ENCODE measurements at places on chromosomes 3 and 15.

GRCh38 chr3:33428734-33429133, 11.5 kb downstream of the UBP1 start:
- no peak for DNase-seq

DNA sequence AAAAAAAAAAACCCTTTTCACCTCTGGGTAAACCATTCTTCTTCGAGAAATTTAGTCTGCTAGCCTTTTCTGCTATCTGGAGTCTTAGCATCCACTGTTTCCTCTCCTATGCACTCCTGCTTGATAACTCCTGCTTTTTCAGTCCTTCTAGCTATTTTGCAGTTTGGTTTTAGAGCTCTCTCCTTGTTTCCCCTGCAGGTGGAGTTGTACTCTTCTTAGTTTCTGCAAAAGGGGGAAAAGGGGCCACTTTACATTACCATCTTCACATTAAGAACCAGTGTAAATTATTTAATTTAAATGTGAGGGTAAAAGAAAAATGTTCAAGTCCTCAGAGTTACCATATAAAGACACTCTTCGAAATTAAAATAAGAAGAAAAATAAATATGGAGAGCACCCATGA, 23.6 kb upstream of the MYLK start:
- DNase-seq: no peak

DNA sequence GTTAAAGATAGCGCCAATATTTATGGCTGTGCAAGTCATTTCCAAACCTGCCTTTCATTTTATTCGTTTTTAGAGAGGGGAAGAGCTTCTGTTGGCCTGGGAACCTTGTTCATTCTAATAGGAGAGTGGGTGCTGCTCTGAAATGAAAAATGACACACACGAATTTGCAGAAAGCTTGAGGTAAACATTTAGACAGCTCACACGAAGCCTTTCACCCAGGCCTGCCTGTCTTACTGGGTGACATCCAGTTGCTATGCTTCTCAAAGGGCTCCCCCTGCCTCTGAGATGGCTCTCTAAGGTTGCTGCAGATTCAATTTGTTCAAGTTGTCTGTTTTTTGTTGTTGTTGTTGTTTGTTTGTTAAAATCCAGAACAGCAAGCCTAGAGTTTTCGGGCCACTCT, 18.2 kb downstream of the PEX5L start:
- DNase-seq: no peak

DNA sequence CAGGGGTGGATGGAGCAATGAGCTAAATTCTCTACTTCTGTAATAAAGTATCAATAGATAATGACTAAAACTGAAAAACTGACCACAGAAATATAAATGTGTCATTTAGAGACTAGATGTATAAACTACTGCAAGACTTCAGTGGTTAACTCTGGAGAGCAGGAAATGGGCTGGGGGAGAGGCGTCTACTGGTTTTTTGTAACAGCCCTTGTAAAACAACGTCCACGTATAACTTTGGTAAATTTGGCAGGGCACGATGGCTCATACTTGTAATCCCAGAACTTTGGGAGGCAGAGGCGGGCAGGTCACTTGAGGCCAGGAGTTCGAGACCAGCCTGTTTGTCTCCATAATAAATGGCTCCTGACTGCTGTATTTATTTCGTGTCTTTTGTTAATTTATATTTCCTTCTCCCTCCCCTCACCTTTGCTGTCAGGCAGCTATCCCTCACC, 12.5 kb downstream of the RAB27A start:
- DNase-seq: peak; percentile 33

- DNase-seq: no peak
Measured at GRCh38 chr3:195151866-195152541, 119.0 kb downstream of the XXYLT1 start.

- DNase-seq: no peak
Measured at GRCh38 chr3:122987736-122988319, 39.7 kb downstream of the SEMA5B start.

- DNase-seq: no peak
Measured at GRCh38 chr3:59766200-59766872, 716.5 kb upstream of the CFAP20DC start.

DNA sequence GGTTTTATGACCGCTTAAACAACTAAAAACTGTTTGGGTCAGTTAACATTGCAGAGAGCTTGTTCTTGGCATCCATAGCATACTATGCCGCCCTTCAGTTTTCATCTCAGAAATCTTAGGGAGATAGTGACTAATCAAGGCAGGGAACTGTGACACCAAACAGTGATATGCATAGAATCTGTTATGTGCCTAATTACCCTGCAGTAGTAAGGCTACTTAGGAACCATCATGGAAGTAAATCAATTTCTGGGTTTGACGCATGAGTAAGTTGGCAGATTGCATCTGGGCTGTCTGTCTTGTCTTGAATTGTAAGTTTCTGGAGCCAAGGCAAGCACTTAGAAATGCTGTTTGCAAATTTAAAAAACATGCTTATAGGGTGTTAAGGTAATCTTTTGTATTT, 22.5 kb downstream of the KCTD6 start:
- DNase-seq: no peak

DNA sequence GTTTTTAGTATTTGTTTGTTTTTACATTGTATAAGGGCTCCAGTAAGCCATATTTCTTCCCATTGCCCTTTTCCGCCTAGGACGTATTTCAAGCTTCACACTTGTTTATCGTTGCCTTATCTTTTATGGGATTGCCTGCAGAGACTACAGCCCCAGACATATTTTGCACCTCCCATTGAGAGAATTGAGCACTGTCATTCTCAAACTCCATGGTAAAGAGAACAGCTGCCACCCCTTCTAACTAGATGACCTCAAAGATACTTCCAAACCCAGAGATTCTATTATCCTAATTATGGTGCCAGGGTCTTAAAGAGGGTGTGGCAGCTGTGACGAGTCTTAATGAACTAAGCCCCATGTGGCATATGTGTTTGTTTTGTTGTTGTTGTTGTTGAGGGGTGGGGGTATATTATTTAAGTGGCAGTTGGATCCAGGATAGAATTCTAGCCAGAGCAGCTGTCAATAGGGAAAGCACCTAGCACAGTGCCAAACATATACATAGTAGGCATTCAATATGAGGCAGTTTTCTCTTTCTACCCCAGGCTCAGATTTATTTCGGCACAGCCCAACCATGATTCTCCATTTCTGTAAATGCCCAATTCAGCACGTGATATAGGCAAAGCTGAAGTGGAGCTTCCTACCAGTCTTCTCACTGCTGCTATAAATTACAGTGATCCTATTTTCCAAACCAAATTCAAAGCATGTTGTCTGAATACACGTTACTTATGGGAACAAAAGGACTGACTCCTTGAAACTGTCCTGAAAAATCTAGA, 932 bp upstream of the TP53BP1 start:
- no peak for DNase-seq

GRCh38 chr3:147361454-147362420, 44.6 kb downstream of the ZIC4 start:
- no peak for DNase-seq

GRCh38 chr3:98650971-98651779, 57.8 kb upstream of the CPOX start:
- no peak for DNase-seq

DNA sequence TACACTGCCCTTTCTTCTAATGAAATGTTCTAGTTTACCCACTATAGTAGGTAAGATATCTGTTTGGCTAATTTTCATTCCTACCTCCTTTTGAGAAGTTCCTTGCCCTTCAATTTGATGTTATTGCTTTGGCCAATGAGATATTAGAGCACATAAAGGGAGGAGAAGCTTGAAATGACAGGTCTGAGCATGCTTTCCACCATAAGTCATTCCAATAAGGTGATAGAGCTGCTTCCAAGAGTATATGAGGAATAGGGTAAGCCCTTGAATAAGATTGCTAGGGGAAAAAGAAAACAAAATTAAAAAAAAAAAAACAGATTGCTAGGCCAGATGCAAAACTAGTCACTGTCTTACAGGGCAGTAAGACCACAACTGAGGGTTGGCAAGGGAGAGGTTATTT, 78.9 kb upstream of the TRIM42 start:
- DNase-seq: no peak

- peak; percentile 12 for DNase-seq
Measured at GRCh38 chr3:15309662-15310335, 22.6 kb downstream of the SH3BP5 start.

DNA sequence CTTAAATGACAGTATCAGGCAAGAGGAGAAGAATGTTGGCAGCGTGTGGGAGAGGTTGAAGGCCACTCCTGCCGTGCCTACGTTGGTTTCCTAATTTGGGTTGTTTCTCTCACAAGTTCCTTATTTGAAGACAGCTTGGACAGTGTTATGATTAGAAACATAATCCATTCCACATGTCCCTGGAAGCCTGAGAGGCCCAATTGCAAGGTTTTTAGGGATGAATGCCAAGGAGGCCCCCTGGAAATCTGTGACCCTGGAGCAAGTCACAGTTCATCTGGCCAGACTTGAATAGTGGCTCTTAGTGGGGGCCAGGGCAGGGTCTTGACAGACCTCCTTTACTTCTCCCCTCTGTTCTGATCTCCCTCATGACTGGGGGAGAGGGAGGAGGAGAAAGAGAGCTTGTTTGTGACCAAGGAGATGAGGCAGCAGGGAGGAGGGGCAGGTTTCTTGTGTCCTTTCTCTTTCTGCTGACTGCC, 584.4 kb upstream of the TBL1XR1 start:
- no peak for DNase-seq

- DNase-seq: no peak
Measured at GRCh38 chr15:28044121-28044672, 54.9 kb downstream of the OCA2 start.

GRCh38 chr3:162094301-162094700, 597.7 kb downstream of the OTOL1 start:
- DNase-seq: no peak

- DNase-seq: no peak
Measured at GRCh38 chr3:15798533-15799245, 910 bp upstream of the ANKRD28 start.

- DNase-seq: no peak
Measured at GRCh38 chr15:92833106-92833433, 67.1 kb upstream of the CHD2 start.

DNA sequence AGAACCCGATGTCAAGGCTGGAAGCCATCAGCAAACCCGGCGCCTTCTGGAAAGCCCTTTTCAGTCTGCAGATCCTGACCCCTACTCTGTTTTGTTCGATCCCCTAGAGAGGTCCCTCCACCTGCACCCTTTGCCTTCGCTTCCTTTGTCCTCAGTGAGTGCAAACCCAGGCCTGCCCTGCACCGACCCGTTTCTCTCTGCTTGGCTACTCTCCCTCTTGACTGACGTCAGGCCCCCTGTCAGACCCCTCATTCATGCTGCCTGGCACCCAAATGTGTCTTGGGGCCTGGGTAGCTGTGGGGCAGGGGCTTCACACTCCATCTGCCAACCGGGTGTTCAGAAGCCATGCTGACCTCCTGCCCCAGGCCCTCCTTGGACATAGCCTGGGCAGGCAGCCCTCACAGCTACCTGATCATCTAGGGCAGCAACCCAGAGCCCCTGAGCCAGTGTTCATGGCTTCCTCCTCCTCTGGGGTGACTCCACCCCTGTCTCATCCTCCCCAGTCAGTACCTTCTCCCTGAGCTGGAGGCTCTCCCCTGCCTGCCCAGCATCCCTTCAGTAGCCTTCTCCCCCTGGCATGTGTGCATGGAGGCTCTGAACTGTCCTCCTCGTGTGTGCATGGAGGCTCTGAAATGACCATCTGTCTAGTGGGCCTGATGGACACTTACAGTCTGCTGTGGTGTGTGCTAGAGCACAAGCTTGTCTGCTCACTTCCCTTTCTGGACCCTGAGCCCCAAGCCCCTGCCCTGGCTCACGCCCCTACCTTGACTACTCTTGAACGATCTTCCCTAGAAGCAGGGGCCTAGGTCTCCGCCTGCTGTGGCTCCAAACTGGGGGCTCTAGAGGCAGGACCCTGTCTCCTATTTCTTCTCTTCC, 69.4 kb downstream of the EXOG start:
- DNase-seq: no peak

DNA sequence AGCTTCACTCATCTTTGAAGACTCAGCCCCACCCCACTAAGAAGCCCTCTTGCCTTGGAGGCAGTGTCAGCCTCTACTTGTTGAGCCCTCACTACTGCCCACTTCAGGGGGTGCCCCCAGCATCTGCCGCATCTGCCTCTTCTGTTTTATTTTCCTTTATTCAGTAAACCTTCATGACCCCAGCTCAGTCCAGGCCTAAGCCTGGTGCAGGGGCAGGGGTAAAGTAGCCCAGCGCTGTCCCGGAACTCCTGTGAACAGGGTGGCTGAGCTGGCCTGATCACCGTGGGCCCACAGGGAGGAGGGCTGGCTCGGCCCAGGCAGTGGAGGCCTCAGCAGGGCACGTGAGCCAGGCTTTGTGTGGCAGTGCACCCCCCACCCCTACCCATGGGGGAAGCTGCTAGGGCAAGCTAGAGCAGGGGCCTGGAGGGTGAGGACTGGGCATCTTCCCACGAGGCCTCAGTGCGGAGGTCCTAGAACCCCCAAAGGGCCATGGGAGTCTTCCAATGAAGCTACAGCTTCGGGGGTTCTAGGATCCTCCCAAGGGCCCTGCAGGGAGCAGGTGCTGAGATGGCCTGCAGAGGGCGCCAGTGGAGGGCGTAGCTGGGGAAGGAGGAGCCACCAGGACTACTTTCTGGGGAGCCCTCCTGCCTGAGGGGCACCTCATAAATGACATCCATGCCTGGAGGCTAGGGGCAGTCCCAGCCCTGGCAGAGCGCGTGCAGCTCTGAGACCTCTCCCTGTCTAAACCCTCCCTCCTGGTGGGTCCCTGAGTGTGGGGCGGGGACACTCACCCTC, 36.0 kb downstream of the TSPAN3 start:
- DNase-seq: no peak

- no peak for DNase-seq
Measured at GRCh38 chr15:60115579-60116380, 111.7 kb downstream of the FOXB1 start.

GRCh38 chr15:101453123-101454120, 36.1 kb downstream of the PCSK6 start:
- DNase-seq: no peak

DNA sequence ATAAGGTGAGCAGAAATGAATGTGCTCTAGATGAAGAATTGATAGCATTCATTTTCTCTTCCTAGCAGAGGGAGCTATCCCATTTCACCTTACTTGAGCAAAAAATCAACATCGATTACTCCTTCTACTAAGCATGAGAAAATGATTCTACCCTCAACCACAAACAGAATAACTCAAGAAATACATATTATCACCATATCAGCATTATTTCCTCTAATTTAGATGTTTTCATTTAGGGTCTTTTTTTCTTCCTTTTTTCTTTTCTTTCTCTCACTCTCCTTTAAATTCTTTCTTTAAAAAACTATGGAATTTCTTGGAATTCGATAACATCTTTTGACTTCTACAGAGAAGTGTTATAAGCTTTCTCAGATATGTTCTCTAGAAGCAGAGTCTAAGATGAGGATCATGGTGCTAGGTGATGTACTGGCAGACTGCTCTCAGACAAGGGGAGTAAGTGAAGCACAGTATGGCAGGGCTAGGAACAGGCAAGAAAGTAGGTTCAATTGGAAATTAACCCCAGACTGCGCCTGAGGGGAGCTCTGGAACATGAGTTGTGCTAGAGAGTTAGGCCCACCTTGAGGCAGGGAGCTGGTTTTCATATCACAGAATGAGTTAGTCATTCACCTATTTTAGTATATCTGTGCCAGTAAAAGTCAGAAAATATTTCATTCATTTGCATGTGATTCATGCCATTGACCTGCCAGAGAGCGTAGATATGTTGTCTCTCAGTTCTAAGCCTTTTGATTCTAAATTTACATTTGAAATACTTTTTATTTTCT, 279.2 kb upstream of the KCNH8 start:
- no peak for DNase-seq

GRCh38 chr3:140443073-140443472, 234.8 kb upstream of the TRIM42 start:
- DNase-seq: no peak

GRCh38 chr15:67305506-67305905, 50.9 kb downstream of the IQCH start:
- DNase-seq: no peak

GRCh38 chr3:155352900-155353490, 59.5 kb upstream of the STRIT1 start:
- no peak for DNase-seq
